Spleen (tissue), 13 donors: ENCODE measurements at places on chromosomes 13 and 19. TPM values are rescaled to one million over a fixed set of nuclear protein-coding genes. Genes with fewer than 3 reads are reported as not detected.

The CEACAM7 gene
- not detected for total RNA-seq

The TMEM59L gene
- 0.49 TPM for total RNA-seq

The C19orf18 gene
- total RNA-seq: not detected

The SPACA4 gene
- not detected for total RNA-seq

The RNF225 gene
- total RNA-seq: not detected

The ZNF837 gene
- total RNA-seq: 2.2 TPM

The WASF3 gene
- total RNA-seq: 14.7 TPM

The PSG1 gene
- total RNA-seq: not detected

The BIVM gene
- 30.4 TPM for total RNA-seq

The LRRC8E gene
- not detected for total RNA-seq

The ZNF888 gene
- 7.7 TPM for total RNA-seq

The EBI3 gene
- total RNA-seq: 54.4 TPM

The KIR2DL4 gene
- 4.2 TPM for total RNA-seq

The INSR gene
- total RNA-seq: 242 TPM

The SYT5 gene
- not detected for total RNA-seq

The RASAL3 gene
- total RNA-seq: 53.6 TPM

The DCLK1 gene
- total RNA-seq: 11.1 TPM

The IZUMO4 gene
- 3.1 TPM for total RNA-seq

The URAD gene
- total RNA-seq: not detected

The RDH8 gene
- total RNA-seq: not detected

The FGF22 gene
- 0.27 TPM for total RNA-seq

The OR4F17 gene
- total RNA-seq: not detected

The PSG7 gene
- total RNA-seq: not detected

The LILRB4 gene
- 40.3 TPM for total RNA-seq

The PSG2 gene
- total RNA-seq: not detected

The ZNF302 gene
- total RNA-seq: 24.7 TPM

The CA11 gene
- 4.2 TPM for total RNA-seq

The KPTN gene
- 10.0 TPM for total RNA-seq

The NXNL1 gene
- not detected for total RNA-seq

The RNF113B gene
- total RNA-seq: not detected

The ATP1A3 gene
- total RNA-seq: 1.9 TPM

The C19orf38 gene
- total RNA-seq: 36.6 TPM

The COX6B2 gene
- total RNA-seq: 0.73 TPM

The LENG9 gene
- total RNA-seq: 7.8 TPM

The ZNF112 gene
- 3.7 TPM for total RNA-seq

The ITGBL1 gene
- total RNA-seq: 0.85 TPM

The BST2 gene
- total RNA-seq: 159 TPM

The THSD1 gene
- 11.8 TPM for total RNA-seq
